ENCODE measurements at places on chromosomes 3 and 15.

DNA sequence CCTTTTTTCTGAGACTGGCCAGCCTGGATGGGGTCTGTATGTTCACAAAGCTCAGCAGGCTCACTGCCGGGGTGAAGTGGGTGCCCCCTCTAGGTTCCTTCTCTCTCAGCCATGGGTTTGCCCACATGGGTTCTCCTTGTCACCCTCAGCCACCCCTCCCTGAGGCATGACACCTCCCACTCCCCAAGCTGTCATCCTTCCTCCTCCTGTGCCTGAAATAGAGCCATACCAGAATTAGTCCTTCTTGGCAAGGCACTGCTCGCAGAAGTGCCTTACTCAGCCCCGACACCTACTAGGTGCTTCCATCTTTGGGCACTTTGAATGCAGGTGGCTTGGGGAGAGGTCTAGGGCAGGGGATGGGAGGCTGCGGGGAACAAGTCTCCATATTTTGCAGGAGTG lies 62.9 kb upstream of the SEC13 start:
- DNase-seq, result no peak

- DNase-seq, result no peak
Observed at GRCh38 chr3:197132916-197133530, 103.4 kb upstream of the MELTF start.

GRCh38 chr3:59982510-59982909 lies 932.7 kb upstream of the CFAP20DC start:
- no peak for DNase-seq

GRCh38 chr3:187011915-187012314 lies 81.6 kb downstream of the ST6GAL1 start:
- no peak for DNase-seq

- no peak for DNase-seq
Observed at GRCh38 chr3:141093971-141094684, 43.0 kb downstream of the SPSB4 start.

DNA sequence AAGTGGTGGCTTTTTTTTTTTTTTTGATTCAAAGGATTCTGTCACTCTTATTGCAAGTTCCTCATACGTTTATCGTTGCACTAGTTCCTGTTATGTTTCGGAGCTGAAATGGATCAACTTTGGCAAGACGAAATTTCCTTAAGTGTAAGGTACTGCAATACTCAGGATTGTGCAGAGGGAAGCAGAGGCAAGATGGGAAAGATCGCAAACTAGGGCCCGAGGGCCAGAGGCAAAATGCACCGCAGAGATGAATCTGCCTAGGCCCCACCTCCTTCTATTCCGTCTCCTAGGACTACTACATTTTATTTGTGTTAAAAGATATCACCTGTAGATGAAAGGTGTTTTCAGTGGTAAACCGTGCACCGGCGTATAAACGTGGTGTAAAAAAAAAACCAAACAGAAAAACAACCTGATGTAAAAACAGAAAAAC lies 331 bp downstream of the RNU6-1 start:
- no peak for DNase-seq

GRCh38 chr3:28905798-28906197 lies 375.1 kb upstream of the RBMS3 start:
- DNase-seq, result no peak

GRCh38 chr3:64595253-64595694 lies 92.5 kb downstream of the ADAMTS9 start:
- no peak for DNase-seq

DNA sequence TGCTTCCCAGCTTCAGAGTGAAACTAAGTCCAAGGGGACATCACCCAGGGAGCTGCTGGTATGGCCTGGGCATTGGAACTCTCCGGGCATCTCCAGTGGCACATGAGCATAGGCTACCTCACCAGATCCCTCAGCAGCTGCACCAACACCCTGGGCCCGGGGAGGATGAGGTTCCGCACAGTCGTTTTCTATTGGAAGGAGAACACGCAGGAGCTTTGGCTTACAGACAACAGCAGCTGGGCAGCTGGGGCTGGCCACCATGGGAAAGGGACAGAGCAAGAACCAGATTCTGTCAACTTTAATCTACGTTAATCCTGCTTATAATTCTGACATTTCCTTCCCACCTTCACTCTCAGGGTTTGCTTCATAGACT lies 65.5 kb downstream of the MYO1E start:
- no peak for DNase-seq

- no peak for DNase-seq
Observed at GRCh38 chr15:77577366-77577950, 55.3 kb downstream of the LINGO1 start.

- peak; percentile 43 for DNase-seq
Observed at GRCh38 chr15:74489518-74490338, 28.8 kb upstream of the UBL7 start.

DNA sequence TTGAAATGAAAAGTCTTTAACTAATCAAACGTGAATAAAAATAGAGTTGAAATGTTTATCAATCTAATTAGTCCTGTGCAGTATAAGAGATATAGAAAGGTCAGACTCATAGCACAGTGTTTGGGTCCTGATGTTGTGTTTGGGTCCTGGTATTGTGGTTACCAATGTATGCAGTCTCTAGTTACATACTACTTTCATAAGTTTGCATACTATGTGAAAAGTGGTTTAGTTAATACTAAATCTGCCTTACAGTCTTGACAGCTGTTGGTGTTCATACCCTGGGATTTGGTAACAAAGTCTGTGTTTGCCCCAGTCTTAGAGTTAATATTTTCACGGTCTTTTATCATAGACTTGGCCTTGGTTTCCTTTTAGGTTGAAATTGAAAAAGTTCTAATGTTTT lies 41.7 kb downstream of the KIF15 start:
- DNase-seq, result no peak

- DNase-seq, result no peak
Observed at GRCh38 chr3:119637679-119638477, 22.5 kb downstream of the POPDC2 start.

GRCh38 chr15:48423896-48424475 lies 92.8 kb downstream of the DUT start:
- no peak for DNase-seq

DNA sequence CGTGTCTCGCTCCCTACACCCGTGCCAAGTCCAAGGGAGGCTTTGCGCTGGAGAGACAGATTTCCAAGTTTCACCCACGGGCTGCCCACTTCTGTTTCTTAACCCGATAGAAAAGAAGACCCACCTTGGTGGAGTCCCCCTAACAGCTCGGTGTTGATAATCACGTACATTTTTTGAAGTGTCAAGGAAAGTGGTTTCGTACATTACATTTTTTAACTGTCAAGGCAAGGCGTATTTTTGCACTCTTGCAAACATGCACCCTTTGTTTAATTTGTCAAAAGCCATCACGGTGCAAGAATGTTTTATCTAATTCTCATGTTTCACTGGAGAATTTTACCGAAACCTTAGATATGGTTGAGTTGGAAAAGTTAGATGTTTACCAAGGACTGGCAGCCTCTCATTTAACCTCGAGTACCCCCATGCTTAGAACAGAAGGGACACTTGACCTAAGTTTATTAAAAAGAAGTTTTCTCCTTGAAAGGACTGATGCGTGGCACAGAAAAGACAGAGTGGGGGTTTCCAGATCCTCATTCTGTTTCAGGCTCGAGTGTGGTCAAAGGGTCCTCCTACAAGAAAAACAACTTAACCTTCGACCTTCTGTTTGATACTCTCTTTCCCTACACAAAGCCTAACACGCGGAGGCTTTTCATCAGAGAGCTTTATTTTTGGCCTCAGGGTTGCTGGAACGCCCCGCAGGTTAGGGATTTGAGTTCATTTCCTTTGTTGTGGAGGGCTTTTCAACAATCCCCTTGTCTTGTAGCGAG lies 882 bp downstream of the GXYLT2 start:
- no peak for DNase-seq

DNA sequence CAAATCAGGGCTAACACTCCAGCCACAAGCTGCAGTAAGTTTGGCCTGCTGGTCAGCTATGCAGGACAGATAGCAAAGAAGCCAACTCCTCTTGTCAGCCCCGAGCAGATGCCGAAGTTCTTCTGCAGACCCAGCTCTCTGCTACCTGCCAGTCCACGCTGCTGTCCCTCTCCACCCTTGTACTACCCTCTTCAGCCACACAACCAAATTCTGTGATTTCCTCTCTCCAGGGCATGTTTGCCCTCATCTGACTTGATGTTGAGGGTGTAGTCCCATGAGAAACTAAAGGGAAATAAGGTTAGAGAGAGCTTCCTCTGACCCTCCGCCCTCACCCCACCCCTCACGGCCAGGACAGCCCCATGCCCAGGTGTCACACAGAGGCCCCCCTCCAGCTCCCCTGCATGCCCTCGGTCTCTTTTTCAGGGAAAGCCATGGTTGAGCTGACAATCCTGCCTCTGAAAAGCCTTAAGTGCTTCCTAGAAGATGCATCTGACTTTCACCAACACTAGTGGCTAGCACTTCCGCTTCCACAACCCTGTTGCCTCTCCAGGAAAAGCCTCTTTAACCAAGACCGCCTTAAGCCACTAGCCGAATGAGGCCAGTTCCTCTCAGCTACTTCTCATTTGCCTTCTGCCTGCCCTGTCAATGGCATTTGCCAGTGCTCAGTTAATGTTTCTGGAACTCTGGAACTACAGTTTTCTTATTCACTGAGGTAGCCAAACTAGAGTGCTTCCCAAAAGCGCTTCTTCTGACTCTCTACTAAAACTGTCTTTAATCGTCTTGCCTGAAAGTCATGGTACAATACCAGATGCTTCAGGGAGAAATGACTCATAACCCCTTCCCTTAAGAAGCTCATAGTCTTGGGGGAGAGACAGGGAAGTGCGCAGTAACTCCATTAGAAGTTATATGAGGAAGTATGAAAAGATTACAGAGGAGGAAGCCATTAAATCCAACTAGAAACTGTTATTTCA lies 300.4 kb upstream of the STT3B start:
- no peak for DNase-seq

DNA sequence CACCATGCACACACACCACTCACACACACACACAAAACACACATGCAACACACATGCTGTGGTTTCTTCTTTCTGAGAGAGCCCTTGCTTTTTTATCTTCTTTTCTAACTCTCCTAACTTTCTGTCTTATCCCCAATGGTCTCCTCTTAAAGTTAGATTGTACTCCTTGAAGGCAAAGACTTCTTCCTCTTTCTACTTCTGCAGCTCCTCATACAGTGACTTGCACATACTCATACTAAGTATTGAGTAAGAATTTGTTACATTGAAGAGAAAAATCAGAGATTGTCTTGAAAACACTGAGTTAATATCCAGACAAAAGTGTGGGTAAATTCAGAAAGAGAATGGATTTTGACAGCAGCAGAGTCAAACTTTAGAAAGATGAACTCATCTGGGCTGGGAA lies 64.4 kb downstream of the GTPBP8 start:
- no peak for DNase-seq

DNA sequence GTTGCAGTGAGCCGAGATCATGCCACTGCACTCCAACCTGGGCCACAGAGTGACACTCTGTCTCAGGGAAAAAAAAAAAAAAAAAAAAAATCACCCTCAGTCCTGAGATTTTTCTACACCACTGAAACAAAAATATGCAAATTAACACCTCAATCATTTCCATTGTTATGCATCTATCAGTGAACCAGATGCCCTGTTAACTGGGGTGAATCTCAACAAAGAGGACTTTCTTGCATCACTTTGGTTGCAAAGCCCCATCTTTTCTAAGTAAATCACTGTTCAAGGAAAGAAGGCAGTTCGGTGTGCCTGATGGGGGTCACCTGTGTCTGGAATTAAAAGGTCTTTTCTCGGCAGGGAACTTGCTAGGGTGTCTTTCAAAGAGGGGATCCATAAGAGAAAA lies 421.6 kb downstream of the EPHB1 start:
- no peak for DNase-seq

DNA sequence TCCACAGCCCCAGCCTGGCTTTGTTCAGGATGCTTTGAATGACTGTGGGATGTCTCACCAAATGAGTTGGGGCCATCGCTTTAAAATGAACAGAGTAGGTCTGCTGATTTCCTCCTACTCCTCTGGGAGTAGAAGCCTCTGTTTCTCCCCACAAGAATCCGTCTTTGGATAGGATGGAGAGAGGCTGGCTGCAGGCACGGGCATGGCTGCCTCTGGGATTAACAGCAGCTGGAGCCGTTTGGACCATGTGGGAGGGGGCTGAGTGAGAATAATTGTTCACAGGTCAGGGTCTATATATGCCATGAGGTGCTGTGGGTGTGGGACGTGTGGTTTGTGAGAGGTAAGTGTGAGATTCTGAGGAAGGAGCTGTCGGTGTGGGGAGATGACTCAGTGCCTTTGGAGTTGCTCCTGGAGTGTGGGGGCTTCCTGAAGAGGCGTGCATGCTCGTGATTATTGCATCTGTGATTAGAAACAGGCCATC lies 48.0 kb upstream of the APEH start:
- DNase-seq, result no peak

Measured in central memory CD4-positive, alpha-beta T cell (primary cell).